ENCODE measurements at places on chromosomes 3 and 15.

DNA sequence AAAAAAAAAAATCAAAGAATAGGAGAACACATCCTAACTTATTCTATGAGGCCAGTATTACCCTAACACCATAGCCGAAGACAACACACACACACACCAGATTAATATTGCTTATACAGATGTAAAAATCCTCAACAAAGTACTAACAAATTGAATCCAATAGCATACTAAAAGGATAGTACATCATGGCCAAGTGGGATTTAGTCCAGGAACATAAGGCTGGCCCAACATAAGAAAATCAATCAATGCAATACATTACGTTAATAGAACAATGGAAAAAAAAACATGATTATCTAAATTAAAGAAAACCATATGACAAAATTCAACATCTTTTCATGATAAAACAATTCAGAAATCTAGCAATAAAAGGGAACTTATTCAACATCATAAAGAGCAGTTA is 79.1 kb downstream of the ADAMTS9 start:
- no peak for DNase-seq
- no peak overlapping the region for H3K27ac ChIP-seq
- H3K4me1 ChIP-seq, result no peaks in the 10 kb centered on the region
- H3K36me3 ChIP-seq, result no peaks in the 10 kb centered on the region

GRCh38 chr3:12995389-12996180 is 77.6 kb downstream of the IQSEC1 start:
- H3K27me3 ChIP-seq, result no peaks in the 10 kb centered on the region
- no peak for DNase-seq
- H3K36me3 ChIP-seq, result peaks cover 3% of the 10 kb centered on the region
- peak overlapping the region; percentile 89 for H3K4me3 ChIP-seq

- H3K4me3 ChIP-seq, result no peak overlapping the region
- no peak for DNase-seq
- no peaks in the 10 kb centered on the region for H3K27me3 ChIP-seq
- no peaks in the 10 kb centered on the region for H3K4me1 ChIP-seq
- H3K27ac ChIP-seq, result no peak overlapping the region
Measured at GRCh38 chr3:140388202-140388922, 289.5 kb upstream of the TRIM42 start.

DNA sequence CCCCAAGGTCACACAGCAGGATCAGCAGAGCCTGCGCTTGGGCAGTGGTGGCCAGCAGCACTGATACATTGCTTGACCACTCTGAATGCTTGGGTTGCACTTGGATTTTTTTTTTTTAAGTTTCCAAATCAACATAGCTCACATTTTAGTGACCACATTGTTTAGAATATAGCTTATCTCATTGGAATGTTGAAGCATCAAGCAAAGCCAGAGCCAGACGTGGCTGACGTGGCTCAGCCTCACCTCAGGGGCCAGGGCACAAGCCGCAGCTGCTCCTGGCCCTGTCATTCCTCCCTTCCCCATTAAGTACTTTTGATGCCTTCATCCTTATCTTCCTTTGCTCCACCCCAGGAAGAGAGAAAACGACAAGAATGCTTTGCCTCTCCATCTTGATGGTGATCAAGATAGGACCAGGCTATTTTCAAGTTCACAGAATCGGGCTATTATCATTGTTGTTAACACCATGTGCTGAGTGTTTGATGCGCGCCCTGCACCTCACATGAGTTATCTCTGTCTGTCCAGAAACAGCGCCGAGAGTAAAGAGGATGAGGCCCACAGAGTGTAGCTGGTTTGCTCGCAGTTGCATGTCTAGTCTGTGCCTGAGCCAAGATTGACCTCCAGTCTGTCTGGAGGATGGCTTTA is 75.8 kb downstream of the AAGAB start:
- H3K4me1 ChIP-seq, result peaks cover 20% of the 10 kb centered on the region
- H3K4me3 ChIP-seq, result no peak overlapping the region
- no peak for DNase-seq
- peaks cover 23% of the 10 kb centered on the region for H3K36me3 ChIP-seq
- H3K27me3 ChIP-seq, result no peaks in the 10 kb centered on the region

- H3K27ac ChIP-seq, result no peak overlapping the region
- no peak for DNase-seq
- H3K4me1 ChIP-seq, result no peaks in the 10 kb centered on the region
- H3K4me3 ChIP-seq, result no peak overlapping the region
- no peaks in the 10 kb centered on the region for H3K36me3 ChIP-seq
Measured at GRCh38 chr3:187287256-187287655, 4.3 kb downstream of the MASP1 start.

GRCh38 chr3:172339892-172340291 is 108.4 kb downstream of the GHSR start:
- H3K4me1 ChIP-seq, result no peaks in the 10 kb centered on the region
- DNase-seq, result no peak
- H3K36me3 ChIP-seq, result peaks cover 38% of the 10 kb centered on the region
- H3K27ac ChIP-seq, result no peak overlapping the region

- no peaks in the 10 kb centered on the region for H3K4me1 ChIP-seq
- H3K27me3 ChIP-seq, result no peaks in the 10 kb centered on the region
- DNase-seq, result no peak
Measured at GRCh38 chr3:95148107-95148506, 1085.2 kb downstream of the NSUN3 start.

GRCh38 chr3:76570436-76571057 is 469.4 kb upstream of the ROBO2 start:
- H3K4me1 ChIP-seq, result no peaks in the 10 kb centered on the region
- H3K4me3 ChIP-seq, result no peak overlapping the region
- DNase-seq, result no peak
- H3K27ac ChIP-seq, result no peak overlapping the region
- no peaks in the 10 kb centered on the region for H3K27me3 ChIP-seq

- DNase-seq, result peak; percentile 91
- H3K4me3 ChIP-seq, result peak overlapping the region; percentile 93
- peak overlapping the region; percentile 91 for H3K27ac ChIP-seq
- H3K36me3 ChIP-seq, result no peaks in the 10 kb centered on the region
- peaks cover 46% of the 10 kb centered on the region for H3K4me1 ChIP-seq
- no peaks in the 10 kb centered on the region for H3K27me3 ChIP-seq
Measured at GRCh38 chr3:195147649-195148080, 123.3 kb downstream of the XXYLT1 start.

DNA sequence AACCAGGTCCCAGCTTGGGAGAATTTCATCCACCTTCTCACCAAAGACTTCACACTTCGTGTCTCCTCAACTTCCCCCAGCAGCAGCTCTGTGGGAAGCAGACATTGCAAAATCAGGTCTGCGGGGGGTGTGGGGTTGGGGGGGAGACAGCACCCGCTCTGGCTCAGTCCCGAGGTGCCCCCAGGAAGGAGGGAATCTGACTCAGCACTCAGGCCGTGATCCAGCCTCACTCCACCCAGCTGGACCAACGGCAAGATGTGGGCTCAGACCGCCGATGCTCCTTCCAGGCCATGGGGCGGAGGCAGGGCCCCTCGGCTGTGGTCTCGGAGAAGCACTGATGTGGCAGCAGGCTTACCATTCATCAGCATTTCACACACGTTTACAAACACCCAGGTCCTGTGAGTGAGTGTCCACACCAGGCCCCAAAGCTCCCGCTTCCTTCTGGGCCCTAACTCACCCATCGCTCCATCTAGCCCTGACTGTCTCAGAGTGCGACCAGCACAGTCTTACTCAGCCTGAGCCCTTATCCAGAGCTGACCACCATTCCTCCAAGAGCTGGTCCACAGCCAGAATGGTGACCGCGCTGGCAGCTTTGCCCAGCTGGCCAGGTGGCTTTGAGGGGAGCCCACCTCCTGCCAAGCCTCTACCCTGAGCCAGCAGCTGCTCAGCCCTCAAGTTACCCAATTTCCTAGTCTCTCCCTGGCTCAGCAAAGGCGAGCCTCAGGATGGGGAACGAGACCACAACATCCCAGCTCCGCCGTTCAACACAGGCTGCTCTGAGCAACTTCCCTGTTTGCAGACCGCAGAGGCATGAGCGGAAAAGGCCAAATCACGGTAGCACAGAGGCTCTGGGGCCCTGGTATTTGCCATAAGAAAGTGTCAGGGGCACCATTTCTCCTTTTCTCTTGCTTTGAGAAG is 3.3 kb downstream of the STAB1 start:
- no peak for DNase-seq
- H3K27ac ChIP-seq, result no peak overlapping the region
- no peaks in the 10 kb centered on the region for H3K4me1 ChIP-seq
- no peaks in the 10 kb centered on the region for H3K27me3 ChIP-seq

Data from GM12878 (cell line).